Dermis microvascular lymphatic vessel endothelial cell (primary cell): ENCODE measurements at places on chromosomes 11 and 22. TPM values are rescaled to one million over a fixed set of nuclear protein-coding genes. Genes with fewer than 3 reads are reported as not detected.

FOLR3 gene
- total RNA-seq, result not detected in 2 replicates

SERPING1 gene
- total RNA-seq, result 0.51 TPM in 1 of 2 replicates, not detected in the other

CARD10 gene
- total RNA-seq, result 47.9 and 55.6 TPM in 2 replicates

FDXACB1 gene
- 1.3 and 1.4 TPM in 2 replicates for total RNA-seq

ART1 gene
- not detected in 2 replicates for total RNA-seq

NTM gene
- under 0.01 TPM in 1 of 2 replicates, not detected in the other for total RNA-seq

SCGB1A1 gene
- total RNA-seq, result not detected in 2 replicates

TMEM121B gene
- total RNA-seq, result 0.13 and 0.25 TPM in 2 replicates

APOBEC3H gene
- total RNA-seq, result not detected in 2 replicates

OVCH2 gene
- total RNA-seq, result not detected in 2 replicates

TRIM51 gene
- total RNA-seq, result not detected in 2 replicates

DNA sequence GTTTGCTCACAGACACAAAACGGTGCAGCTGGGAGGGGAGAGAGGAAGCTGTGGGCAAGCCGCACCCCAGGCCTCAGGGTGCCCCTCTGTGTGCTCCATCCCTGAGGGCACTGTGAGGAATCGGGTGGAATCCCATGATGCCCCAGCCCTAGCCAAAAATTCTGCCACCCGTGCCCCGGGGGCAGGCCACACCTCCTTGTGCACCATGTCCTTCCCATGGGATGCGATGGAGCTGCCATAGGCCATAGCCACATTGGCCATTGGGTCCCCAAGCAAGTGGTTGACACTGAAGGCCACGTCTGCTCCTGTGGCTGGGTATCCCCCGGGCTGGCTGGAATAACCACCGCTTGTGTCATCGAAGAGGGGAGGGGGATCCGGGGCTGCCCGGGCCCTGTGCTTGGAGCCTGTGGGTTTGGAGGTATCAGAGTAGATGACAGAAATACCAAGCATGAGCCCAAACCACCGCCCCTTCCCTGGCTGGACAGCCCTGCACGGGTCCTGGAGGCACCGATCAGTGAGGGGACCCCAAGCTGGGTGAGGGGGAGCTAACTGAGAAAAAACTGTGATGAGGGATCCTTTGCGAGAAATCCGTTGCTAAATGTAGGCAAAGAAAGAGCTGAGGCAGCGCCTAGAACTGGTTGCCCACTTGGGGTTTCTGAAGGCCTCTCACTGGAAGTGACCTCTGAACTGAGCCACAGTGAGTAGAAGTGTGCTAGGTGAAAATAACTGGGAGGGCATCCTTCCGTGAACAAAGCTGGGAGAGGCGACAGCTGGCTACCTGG, 863 bp downstream of the YIF1A start:
- DNase-seq, result no peak

- DNase-seq, result no peak
These were observed 5.1 kb downstream of the PATE2 start for GRCh38 chr11:125773516-125773915.

GRCh38 chr11:30585125-30585891, 845 bp downstream of the MPPED2 start:
- DNase-seq, result no peak

- DNase-seq, result peak; percentile 36
These were observed 31.8 kb downstream of the BID start for GRCh38 chr22:17742527-17742902.

- DNase-seq, result no peak
These were observed 143.3 kb upstream of the TBCEL start for GRCh38 chr11:120880498-120881175.

- DNase-seq, result no peak
These were observed 59.8 kb upstream of the WNT7B start for GRCh38 chr22:46036558-46037408.
